ENCODE measurements at places on chromosomes 5 and 9. TPM values are rescaled to one million over a fixed set of nuclear protein-coding genes. Genes with fewer than 3 reads are reported as not detected.
A peak's percentile ranks its signal among the peaks of the same experiment; 100 is the strongest.

DNA sequence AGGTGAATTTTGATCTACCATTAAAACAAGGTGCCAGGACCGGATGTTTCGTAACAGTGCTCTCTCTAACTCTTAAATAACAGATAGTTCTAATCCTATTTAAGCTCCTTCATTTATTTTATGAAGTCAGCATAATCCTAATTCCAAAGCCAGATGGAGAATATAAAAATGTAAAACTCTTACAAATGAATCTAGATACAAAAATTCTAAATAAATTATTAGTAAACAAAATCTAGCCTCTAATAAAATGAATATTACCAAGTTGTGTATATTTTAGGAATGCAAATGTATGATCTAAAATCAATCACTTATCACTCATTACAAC lies 32.4 kb upstream of the IL33 start:
- no peaks in the 10 kb centered on the region for H3K4me1 ChIP-seq
- no peaks in the 10 kb centered on the region for H3K36me3 ChIP-seq
- no peak overlapping the region for H3K27ac ChIP-seq
- DNase-seq, result no peak

DNA sequence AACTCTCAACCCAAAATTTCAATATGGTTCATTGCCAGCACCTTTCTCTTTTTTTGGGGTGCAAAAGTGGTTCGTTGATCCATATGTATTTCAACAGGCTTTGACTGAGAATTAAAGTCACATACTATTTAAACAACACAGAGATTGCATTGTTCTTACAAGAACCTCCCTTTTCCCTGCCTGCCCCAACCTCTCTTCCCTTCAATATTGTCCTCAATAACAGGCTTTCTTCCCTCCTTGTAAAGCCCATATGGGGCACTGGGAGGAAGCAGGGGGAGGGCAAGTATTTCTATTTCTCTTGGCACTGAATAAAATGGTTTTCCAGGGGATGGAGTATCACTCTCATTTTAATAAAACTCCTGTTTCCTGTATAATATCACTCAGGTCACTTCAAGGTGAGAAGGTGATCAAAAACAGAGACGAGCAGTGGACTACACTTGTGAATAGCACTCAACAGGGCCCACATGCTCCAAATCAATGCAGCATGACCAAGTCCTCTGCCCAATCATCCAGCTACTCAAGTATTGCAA lies 65.1 kb downstream of the EFNA5 start:
- no peak overlapping the region for H3K27ac ChIP-seq
- DNase-seq, result no peak
- H3K27me3 ChIP-seq, result peaks cover 7% of the 10 kb centered on the region
- H3K4me3 ChIP-seq, result no peak overlapping the region

GRCh38 chr9:108779551-108780325 lies 76.0 kb downstream of the ACTL7B start:
- H3K36me3 ChIP-seq, result no peaks in the 10 kb centered on the region
- peaks cover 20% of the 10 kb centered on the region for H3K4me1 ChIP-seq
- no peak for DNase-seq
- no peak overlapping the region for H3K27ac ChIP-seq
- H3K4me3 ChIP-seq, result no peak overlapping the region
- peaks cover 20% of the 10 kb centered on the region for H3K27me3 ChIP-seq

DNA sequence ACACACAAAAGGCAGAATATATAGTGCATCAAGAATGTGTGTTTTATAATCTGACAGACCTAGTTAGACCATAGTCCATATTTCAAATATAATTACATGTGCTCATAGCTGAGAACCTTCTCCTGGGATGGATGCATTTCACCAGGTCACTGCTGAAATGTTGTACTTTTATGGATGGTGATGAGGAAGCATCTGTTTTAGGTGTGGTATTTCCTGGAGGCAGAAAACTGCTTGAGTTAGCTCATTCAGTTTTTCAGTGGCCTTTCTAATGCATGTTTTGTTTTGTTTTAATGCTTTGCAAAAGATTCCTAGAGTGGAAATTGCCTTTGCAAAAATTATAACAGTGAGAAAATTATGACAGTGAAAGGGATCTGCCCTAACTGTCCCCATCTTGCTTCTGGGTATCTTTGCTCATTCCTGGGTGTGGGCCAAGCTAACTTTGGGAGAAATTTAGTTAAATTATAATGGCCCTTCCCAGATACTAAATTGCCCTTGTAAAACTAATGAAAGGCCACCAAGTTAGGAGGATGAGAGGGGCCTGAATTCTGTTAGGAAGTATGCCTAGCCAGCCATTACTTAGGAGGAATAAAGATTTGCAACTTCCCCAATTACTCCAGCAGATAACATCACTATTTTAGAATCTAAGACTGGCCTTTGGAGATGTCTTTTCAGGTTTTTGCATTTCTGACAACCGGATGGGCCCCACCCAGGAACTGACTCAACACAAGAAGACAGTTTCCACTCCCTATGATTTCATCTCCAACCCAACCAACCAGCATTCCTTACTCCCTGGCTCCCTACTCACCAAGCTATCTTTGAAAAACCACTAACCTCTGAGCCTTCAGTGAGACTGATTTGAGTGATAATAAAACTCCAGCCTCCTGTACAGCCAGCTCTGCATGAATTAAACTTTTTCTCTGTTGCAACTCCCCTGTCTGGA lies 7.0 kb upstream of the IL12B start:
- H3K36me3 ChIP-seq, result no peaks in the 10 kb centered on the region
- peak overlapping the region; percentile 41 for H3K4me3 ChIP-seq
- no peaks in the 10 kb centered on the region for H3K27me3 ChIP-seq
- no peak for DNase-seq
- peaks cover 53% of the 10 kb centered on the region for H3K4me1 ChIP-seq
- no peak overlapping the region for H3K27ac ChIP-seq

DNA sequence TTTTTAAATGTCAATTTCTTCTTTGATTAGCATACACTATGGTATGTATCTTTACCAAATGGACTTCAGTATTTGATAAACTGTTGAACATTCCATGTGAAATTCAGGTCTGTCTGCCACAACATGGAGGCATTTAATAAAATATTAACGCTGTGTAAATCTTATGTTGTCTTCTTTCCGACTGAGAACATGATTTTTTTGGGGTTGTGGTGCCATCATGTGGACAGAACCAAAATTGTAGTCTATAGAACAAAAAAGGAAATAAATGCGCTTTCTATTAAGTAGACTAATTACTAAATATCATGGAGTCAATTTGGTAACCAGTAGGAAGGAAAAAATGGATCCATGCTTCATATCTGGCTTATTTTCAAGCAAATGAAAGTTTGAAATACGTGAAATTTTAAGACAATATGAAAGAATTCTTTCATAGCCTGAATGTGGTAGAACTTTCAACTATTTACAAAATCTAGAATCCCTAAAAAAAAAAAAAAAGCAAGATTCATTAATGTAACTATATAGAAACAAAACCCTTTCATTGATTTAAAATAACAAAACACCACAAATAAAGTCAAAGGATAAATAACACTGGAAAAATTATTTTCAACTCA lies 2.8 kb upstream of the PLK2 start:
- peaks cover 10% of the 10 kb centered on the region for H3K27me3 ChIP-seq
- no peak overlapping the region for H3K4me3 ChIP-seq
- DNase-seq, result peak; percentile 49
- H3K27ac ChIP-seq, result no peak overlapping the region
- H3K36me3 ChIP-seq, result no peaks in the 10 kb centered on the region

DNA sequence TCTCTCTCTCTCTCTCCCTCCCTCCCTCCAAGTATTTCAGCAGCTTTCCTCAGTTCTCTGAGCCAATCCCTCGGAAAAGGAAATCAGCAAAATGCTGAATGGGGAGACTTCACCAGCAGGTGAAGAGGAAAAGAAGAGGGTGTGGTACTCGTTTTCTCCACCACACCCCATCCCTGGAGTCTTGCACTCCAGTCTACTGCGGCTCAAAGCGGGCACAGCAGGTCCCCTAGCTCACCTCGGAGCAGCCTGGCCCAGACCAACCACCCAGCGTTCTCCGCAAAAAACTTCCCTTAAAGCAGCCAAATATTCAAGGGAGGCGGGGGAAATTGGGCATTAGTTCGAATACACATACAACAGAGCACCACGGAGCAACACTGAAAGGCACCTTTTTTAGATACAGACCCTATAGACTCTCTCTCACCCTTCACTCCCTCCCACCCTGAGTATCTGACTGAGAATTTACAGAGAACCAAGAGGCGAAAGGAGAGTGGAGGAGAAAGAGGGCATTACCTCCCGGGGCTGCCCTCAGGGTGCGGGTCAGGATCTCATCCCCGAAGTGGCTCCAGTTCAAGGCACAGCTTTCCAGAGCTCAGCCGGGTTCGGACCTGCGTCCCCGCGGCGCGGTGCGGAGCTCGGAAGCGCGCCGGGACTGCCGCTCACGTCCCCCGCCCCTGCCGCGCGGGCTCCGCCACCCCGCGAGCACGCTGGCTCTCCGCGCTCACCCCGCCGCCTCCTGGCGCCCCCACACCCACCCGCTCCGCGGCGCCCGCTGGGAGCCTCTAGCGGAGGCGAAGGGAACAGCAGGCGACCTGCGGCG lies 1638.5 kb upstream of the C9orf72 start:
- H3K4me3 ChIP-seq, result peak overlapping the region; percentile 53
- peak; percentile 34 for DNase-seq
- no peaks in the 10 kb centered on the region for H3K36me3 ChIP-seq
- H3K27me3 ChIP-seq, result peaks cover 44% of the 10 kb centered on the region
- H3K27ac ChIP-seq, result no peak overlapping the region

- no peak for DNase-seq
- no peak overlapping the region for H3K27ac ChIP-seq
- no peaks in the 10 kb centered on the region for H3K4me1 ChIP-seq
- no peak overlapping the region for H3K4me3 ChIP-seq
Observed at GRCh38 chr5:72602696-72603685, 95.8 kb upstream of the ZNF366 start.

GRCh38 chr5:2686321-2687124 lies 65.0 kb downstream of the IRX2 start:
- H3K4me1 ChIP-seq, result no peaks in the 10 kb centered on the region
- peaks cover 2% of the 10 kb centered on the region for H3K27me3 ChIP-seq
- DNase-seq, result no peak
- no peak overlapping the region for H3K4me3 ChIP-seq

GRCh38 chr5:113293068-113293974 lies 141.5 kb downstream of the TSSK1B start:
- H3K4me1 ChIP-seq, result peaks cover 28% of the 10 kb centered on the region
- peaks cover 2% of the 10 kb centered on the region for H3K36me3 ChIP-seq
- peak; percentile 25 for DNase-seq
- no peak overlapping the region for H3K27ac ChIP-seq

DNA sequence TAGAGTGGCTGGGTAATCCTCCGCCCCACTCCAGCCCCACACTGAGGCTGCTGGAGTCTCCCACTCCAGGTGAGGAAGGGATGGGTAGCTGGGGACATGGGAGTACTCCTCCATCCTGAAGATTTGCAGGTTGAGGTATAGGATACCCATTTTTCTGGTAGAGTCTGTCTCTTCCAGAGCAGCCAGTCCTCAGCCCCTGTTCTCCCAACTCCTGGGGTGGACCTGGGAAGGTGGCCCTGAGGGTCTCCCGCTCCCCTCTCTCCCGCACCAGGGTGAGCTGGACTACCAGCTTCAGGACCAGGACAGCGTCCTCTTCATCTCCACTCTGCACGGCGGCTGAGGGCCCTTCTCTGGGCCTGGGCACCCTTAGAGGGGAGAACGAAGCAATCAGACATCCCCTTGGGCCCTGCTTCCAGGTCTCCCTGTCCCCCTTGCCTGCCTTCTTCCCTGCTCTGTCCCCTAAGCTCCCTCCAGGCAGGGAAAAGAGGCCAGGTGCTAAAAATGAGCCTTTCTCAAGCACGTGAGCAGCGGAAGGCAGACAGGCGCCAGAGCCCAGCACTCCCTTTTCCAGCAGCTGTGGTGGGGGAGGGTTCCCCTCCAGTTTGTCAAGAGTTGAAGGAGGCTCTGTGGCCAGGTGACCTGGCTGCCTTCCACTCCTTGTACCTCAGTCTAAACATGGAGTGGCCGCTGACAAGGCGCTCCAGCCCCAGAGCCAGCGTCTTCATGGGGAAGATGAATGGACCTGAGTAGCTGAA lies 18.4 kb downstream of the URM1 start:
- H3K27ac ChIP-seq, result no peak overlapping the region
- H3K4me3 ChIP-seq, result no peak overlapping the region
- H3K27me3 ChIP-seq, result no peaks in the 10 kb centered on the region
- H3K36me3 ChIP-seq, result peaks cover 24% of the 10 kb centered on the region

DNA sequence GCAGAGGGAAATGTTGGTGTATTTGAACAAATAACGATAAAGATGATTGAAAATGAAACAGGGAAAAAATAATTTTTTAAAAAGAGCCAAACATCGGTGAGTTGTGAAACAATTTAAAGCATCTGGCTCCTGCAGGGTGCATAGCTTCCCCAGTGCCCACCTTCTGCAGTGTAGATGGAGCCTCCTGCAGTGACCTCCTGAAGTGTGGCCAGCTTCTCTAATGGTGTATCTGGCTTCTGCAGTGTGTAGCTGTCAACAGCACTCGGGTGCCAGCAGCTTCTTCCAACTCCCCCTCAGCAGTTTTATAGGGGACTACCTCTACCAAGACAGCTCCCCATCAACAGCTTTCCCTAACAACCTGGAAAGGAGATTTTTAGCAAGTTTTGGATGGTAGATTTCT lies 279.4 kb upstream of the SEMA6A start:
- H3K36me3 ChIP-seq, result no peaks in the 10 kb centered on the region
- H3K4me3 ChIP-seq, result no peak overlapping the region
- no peak overlapping the region for H3K27ac ChIP-seq
- H3K4me1 ChIP-seq, result no peaks in the 10 kb centered on the region
- DNase-seq, result no peak

DNA sequence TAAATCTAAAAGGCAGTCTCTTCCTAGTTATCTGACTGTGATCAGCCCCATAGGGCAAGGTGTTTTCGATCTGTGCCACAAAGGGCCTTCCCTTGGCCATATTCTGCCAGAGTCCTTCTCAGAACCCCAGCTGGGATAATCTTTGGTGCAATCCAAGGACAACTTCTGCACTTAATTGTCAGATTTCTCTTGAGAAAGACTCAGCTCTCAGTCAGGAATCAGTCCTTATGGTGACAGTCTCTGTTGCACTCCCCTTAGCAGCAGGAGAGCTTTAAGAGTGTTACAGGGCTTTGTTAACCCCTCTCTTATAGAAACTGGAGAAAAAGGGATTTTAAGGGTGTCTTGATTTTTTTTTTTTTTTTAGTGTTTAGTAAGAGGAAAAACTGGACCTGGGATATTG lies 15.4 kb upstream of the RFX3 start:
- no peaks in the 10 kb centered on the region for H3K36me3 ChIP-seq
- no peak overlapping the region for H3K27ac ChIP-seq
- DNase-seq, result no peak
- no peak overlapping the region for H3K4me3 ChIP-seq
- H3K4me1 ChIP-seq, result peaks cover 2% of the 10 kb centered on the region

CYFIP2 gene
- polyA plus RNA-seq, result 417 TPM

SLC27A6 gene
- polyA plus RNA-seq, result not detected

CD180 gene
- polyA plus RNA-seq, result not detected

C5orf58 gene
- polyA plus RNA-seq, result 0.76 TPM

ZNF300 gene
- polyA plus RNA-seq, result 0.20 TPM

CYLC2 gene
- not detected for polyA plus RNA-seq

SLIT3 gene
- polyA plus RNA-seq, result not detected

FOXD4L6 gene
- polyA plus RNA-seq, result not detected

Measured in naive thymus-derived CD8-positive, alpha-beta T cell (primary cell).